ENCODE measurements at places on chromosomes 5 and 9. TPM values are rescaled to one million over a fixed set of nuclear protein-coding genes. Genes with fewer than 3 reads are reported as not detected.

DNA sequence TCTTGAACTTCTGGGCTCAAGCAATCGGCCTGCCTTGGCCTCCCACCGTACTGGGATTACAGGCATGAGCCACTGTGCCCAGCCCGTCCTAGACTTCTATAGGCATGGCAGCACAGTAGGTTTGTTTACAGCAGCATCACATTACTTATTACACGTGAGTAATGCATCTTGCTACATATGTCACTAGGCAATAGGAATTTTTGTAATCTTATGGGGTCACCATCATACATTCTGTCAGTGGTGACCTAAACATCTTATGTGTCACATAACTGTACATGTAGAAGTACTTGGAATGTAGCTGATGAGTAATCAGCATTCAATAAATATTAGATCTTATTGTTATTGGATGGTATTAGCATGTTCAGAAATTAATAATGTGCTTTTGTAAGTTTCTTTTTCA is 22.9 kb upstream of the ABCA1 start:
- no peak for ATAC-seq

The LRRC70 gene
- total RNA-seq = 3.8 TPM

The SLC36A2 gene
- 0.05 TPM for total RNA-seq

GRCh38 chr5:89499787-89500186 is 616.8 kb upstream of the MEF2C start:
- no peak for ATAC-seq

DNA sequence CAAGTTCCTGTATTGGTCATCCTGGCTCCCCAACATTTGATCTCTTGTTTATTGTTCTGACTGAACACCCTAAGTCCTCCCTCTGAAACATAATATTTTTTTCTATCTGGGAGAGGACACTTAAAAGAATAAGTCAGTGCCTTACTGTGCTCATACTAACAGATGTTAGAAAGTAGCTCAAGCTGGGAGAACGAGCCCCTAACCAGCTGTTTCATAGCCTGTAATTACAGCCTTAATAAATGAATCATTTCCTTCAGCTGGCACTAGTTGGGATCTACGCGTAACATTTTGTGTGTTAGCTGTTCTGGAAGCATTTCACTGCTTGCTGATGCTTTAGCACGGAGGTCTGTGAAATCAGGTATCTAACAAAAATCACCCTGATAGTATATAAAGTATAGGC is 345.9 kb upstream of the RIOK2 start:
- peak; percentile 65 for ATAC-seq

DNA sequence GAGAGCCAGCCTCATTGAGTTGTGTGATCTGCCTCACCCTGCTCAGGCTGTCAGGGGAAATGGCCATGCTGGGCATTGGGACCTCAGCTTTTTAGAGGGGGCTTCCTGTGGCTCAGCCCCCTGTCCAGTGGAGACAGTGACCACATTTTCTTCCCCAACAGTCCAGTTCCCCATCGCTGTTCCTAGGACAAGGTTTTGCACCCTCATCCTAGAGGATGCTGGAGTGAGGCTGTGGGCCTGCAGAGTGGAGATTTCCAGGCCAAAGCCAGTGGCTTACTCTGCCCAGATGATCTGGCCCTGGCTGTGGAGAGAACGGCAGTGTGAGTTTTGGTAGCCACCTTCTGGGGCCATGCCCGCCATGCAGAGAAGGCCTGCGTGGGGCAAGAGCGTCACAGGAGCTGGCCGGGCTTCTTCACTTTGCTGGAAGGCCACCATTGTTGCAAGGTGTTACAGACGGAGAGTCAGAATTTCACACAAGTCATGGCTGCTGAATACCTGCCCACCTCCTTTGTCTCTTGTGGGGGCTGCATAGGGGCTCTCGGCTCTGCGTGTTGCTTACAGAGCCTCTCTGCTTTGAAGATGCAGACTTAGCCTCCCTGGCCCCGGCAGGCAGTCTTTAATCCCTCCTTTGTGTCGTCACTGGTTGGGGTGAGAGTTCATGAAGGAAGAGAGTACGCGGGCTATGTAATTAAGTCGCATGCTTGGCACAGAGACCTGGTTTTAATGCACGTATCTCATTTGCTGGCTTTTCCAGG is 35.2 kb upstream of the PITX1 start:
- ATAC-seq = no peak

GRCh38 chr5:79002374-79002773 is 17.3 kb upstream of the ARSB start:
- ATAC-seq = no peak

Data from motor neuron (in vitro differentiated cells).